NCI-H187 (cell line): ENCODE measurements at places on chromosomes 12 and 14.
A peak's percentile ranks its signal among the peaks of the same experiment; 100 is the strongest.

DNA sequence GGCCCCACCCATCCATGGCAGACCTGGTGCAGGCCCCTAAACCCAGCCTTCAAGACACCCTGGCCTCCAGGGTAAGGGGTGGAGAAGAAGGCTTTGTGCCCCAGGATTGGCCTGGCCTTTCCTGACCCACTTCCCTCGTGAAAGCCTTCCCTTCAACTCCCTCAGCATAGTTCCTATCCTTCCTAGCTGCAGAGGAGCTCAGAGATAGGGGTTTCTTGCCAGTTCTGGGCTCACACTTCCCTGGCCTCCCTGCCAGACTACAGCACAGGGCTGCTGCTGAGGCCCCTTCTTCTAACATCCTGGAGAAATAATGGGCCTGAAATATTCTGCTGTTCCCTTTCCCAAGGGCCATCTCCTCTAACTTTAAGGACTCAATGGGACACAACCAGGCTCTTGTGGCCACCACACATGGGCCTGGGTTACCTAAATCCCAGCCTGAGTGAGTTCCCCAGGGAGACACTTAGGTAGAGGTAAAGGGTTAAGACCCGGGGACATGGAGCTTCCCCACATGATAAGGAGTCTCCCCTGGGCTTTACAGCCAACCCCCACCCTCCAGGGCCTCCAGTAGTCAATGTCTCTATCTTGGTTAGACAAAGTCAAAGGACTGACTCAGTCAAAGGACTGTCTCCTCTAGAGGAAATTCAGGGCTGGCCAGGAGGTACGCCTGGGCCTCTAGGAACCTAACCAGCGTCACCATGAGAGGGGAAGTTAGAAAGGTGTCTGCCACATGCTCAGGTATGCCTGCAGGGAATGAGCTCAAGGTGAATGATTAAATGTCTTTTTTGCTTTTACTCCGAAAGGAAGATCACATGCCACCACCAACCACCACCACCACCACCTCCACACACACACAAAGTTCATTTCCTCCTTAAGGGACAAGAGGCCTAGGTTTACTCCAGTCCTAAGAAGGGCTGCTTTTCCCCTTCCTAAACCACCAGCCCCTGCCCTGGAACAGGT is 7.1 kb downstream of the ZFP36L1 start:
- DNase-seq: no peak

DNA sequence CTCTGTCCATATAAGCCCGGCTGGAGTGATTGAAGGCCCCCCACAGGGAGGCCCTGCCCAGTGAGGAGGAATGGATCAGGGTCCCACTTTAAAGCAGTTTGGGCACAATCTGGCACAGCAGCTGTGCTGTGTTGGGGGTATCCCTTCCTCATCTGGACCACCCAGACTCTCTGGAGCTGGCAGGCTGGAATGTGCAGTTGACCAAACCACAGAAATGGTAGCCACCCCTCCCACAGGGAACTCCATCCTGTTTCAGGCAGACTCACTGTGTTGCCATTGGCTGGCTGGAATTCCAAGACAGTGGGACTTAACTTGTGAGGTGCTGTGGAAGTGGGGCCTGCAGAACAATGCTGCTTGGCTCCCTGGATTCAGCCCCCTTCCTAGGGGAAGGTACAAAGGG is 53.5 kb upstream of the YARS2 start:
- no peak for DNase-seq

- DNase-seq: no peak
Observed at GRCh38 chr14:39762576-39763401, 330.6 kb upstream of the FBXO33 start.

GRCh38 chr14:72451054-72451972 is 442.6 kb downstream of the DPF3 start:
- no peak for DNase-seq

GRCh38 chr14:68392393-68393141 is 400.3 kb downstream of the ZFP36L1 start:
- no peak for DNase-seq

GRCh38 chr14:102923201-102923924 is 900 bp downstream of the AMN start:
- no peak for DNase-seq

DNA sequence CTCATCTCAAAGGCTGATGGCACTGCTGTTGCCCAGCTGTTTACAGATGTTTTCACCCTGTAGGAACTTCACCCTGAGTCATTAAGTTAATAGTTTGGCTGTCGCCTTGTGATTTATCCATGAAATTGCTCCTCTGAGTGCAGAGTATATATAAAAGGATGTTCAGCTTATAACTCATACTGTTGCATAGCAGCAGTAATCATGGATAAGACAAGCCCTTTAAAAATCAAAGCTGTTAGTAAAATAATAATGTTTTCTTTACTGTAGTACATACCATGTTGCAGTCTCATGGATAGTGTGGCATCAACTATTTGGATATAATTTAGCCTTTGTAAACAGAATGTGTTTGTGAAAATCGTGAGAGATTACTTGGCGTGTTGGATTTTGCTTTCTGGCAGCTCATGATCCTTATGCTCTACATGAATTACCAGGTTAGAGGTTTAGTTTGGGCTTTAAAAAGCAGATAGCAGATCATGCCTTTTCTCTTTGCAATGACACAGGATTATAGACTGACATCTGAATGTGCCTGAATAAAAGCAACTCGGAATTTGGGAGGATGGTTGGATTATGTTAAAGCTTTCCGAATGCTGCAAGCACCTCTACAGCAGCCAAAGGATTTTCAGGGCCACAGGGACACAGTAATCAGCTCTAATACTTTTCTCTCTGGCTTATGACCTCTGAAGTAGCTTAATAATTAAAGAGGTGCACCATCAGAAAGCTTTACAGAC is 279.7 kb upstream of the ATP2B1 start:
- no peak for DNase-seq

- no peak for DNase-seq
Observed at GRCh38 chr12:851343-851742, 98.2 kb downstream of the RAD52 start.

DNA sequence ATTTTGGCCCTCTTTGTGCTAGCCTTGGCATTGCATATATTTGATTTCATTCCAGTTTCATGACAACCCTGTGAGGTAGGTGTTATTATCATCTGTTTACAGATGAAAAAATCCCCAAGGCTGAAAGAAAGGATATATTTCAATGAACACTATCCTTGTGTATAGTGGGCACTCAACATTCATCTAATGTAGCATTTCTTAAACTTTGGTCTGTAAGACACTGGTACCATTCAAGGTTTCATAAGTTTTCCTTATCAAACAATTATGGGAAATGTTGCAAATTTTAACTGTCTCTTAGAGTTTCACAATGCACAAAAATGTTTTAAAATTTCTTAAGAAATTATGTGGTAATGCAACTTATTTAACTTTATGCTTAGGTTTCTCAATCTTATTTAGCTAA is 44.3 kb downstream of the ATP23 start:
- no peak for DNase-seq

GRCh38 chr12:124822218-124822617 is 41.4 kb downstream of the SCARB1 start:
- DNase-seq: no peak

GRCh38 chr12:7241404-7242005 is 52.0 kb downstream of the PEX5 start:
- DNase-seq: no peak

DNA sequence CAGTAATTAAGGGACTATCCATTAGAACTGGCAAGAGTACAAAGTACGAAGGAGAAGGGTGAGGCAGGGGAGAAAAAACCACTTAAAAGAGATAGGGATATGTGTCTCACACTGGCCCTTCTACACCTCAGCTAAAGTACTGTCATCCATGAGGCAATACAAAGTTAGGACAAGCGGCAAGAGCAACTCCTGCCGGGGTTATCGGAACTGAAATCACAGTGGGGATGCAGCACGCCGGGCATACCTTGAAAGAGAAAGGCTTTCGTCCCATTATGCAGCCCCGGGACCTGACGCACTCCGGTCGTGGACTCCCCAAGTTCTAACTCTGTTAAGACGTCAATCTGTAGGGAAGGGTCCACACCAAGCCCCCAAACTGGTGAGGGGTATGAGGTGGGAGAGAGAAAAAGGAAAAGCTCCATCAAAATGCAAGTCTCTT is 1.1 kb downstream of the NELL2 start:
- DNase-seq: no peak

DNA sequence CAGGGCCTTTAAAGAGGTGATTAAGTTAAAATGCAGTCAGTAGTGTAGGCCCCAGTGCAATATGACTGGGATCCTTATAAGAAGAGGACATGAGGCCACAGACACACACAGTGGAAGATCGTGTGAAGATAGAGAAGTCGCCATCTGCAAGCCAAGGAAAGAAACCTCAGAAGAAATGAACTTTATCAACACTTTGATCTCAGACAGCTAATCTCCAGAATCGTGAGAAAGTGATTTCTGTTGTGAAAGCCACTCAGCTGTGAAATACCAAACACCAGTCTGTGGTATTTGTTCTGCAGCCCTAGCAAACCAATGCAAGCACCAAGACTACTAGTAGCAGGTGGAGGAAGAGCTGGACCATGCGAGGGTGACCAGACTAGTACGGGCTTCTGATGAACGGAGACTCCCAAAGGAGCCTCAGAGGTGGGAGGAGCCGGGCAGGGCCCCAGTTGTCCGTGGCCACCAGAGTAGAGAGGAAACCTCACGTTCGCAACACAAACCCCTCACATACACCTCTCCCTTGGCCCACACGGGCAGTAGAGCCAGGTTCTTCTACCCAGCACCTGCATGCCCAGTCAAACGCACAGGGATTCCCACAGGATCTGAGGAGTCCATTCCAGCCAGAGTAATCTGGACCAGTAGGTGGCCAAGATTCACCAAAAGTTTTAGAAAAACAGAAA is 243.0 kb downstream of the TTC8 start:
- no peak for DNase-seq

DNA sequence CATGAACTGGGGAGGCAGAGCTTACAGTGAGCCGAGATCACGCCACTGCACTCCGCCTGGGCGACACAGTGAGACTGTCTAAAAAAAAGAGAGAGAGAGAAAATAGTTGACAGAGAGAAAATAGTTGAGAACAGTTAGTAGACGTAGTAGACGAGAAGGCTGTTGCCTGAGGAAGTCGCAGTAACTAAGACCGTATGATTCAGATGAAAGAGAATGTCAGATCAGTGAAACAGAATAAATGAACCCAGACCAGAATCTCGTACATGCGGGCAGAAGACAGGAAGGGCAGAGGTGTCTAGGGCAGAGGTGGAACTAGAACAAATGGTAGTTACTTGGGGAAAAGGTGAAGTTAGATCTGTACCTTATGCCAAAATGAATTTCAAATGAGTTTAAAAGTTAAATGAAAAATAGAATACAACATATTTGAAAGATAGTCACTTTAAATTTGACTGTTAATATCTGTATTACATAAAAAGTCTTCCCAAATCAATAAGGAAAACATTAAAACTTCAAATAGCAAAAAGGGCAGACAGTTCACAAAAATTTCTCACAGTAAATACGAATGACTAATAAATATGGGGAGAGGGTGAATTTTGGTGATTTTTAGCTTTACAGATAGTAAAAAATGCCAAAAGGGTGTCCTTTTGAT is 17.7 kb downstream of the MDM2 start:
- DNase-seq: no peak

- no peak for DNase-seq
Observed at GRCh38 chr14:42421377-42422078, 814.9 kb downstream of the LRFN5 start.

DNA sequence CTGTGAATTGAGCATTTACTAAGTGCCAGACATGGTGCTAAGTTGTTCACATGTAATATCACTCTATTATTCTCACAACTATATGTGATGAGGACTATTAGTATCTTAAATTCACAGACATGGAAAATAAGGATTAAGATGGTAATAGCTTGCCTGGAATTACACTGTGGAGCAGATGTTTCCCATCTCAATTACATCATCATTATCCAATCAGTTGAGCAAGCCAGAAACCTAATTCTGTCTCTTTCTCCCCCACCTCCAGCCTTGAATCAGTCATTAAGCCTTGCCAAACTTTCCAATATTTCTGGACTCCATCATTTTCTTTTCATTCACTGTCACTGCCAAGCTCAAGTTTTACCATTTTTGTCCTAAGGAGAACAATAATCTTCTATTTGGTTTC is 287.8 kb upstream of the KITLG start:
- DNase-seq: no peak

DNA sequence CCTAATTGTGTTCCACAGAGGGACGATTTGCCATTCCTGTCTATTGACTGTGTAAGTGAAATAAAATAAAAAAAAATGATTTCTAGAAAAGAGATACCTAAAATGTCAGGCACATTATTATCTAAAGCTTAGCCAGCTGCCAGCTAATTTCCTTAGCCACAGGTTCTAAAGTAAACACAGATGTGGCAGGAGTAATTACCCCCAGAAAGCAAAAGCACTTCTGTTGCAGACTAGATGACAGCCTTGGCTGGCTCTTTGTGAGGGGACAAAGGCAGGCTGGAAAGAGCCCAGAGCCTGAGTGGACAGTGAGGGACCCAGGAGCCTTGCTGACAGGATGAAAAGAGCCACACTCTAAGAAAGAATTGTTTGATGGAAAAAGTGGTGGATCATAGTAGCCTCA is 418.1 kb downstream of the LRIG3 start:
- DNase-seq: peak; percentile 38

GRCh38 chr14:94028450-94028826 is 2.3 kb downstream of the OTUB2 start:
- DNase-seq: no peak

GRCh38 chr14:96192975-96193805 is 11.4 kb upstream of the BDKRB2 start:
- no peak for DNase-seq

GRCh38 chr12:111458546-111459172 is 52.9 kb downstream of the SH2B3 start:
- DNase-seq: no peak

- DNase-seq: no peak
Observed at GRCh38 chr12:7915661-7916403, 20.2 kb downstream of the SLC2A3 start.

DNA sequence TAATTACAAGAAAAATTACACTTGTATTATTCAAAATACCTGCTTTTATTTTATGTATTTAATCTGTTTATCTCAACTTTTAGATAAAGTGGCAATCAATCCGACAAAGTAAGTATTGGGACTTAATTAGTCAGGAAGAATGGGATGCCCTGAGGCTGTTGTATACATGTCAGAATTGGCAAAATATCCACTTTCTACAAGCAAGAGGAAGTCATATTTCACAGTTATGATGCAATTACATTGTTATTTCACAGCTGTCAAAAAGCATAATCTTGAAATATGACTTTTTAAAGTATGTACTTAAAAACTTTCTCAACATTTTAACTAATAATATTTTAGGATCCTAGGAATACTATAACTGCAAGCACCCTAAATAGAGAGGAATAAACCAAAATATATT is 357.1 kb upstream of the MGAT4C start:
- no peak for DNase-seq

- DNase-seq: no peak
Observed at GRCh38 chr14:65267856-65268255, 144.7 kb upstream of the FUT8 start.

- no peak for DNase-seq
Observed at GRCh38 chr12:76346798-76347420, 1.3 kb downstream of the BBS10 start.

DNA sequence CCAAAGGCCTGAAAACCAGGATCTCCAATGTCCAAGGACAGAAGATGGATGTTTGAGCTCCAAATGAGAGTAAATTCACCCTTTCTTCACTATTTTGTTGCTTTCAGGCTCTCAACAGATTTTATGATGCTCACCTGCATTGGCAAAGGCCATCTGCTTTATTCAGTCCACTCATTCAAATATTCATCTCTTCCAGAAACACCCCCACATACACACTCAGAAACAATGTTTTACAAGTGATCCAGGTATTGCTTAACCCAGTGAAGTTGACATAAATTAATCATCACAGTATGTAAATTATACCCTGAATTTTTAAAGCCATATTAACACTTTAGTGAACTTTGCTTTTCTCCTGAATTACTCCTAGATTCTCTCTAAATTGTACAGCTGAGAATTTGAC is 63.3 kb downstream of the DUSP6 start:
- DNase-seq: no peak
